Activated CD8-positive, alpha-beta T cell treated with anti-CD3 and anti-CD28 coated beads, Interleukin-2, amount 10 ng/mL, durations not matched to agents 7 days and 5 days (primary cell): ENCODE measurements at places on chromosomes 7 and 10. TPM values are rescaled to one million over a fixed set of nuclear protein-coding genes. Genes with fewer than 3 reads are reported as not detected.

DNA sequence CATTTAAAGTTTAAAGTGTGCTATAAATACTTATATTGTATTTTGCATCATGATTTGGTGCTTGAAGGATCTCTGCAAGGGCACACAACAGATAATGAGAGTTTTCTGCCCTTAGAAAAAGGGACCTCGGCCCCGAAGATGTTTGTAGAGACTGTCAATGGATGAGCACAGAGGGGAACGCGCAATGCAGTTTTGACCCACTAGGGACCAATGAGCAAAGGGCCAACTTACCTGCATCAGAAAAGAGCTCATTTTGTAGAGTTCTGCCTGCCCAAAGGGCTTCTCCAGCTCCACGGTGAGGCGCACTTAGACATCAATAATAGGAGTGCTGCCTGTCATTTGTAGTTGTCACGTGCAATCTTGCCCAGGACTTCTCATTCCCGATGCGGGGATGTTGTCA is 91.1 kb downstream of the BUB3 start:
- H3K4me1 ChIP-seq: peaks cover 31% of the 10 kb centered on the region
- H3K36me3 ChIP-seq: no peaks in the 10 kb centered on the region
- DNase-seq: no peak
- no peak overlapping the region for H3K4me3 ChIP-seq
- H3K27ac ChIP-seq: no peak overlapping the region

The GIMAP2 gene
- total RNA-seq: 79.0 TPM

DNA sequence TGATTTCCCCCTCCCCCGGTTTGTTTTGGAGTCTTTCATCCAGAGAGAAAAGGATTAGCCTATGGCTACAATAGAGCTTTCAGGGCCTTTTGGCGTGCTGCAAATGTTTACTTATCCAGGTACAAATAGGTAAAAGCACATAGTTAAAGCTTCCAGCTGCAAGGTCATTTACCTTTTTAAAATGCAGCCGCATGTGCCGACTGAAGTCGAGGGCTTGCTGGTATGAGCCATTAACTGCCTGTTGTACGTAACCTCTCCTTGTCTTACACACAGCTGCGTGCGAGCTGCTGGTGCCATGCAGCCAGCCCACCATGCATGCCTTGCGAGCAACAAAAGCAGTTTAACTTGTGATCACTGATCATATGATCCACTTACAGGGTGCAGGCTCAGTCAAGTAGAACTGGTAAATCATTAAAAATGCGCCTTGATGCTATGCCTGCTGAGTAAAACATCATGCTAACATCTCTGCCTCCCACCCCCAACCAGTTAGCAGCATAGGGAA is 866.4 kb downstream of the LRMDA start:
- H3K4me3 ChIP-seq: no peak overlapping the region
- H3K36me3 ChIP-seq: no peaks in the 10 kb centered on the region
- H3K4me1 ChIP-seq: no peaks in the 10 kb centered on the region
- no peak for DNase-seq

DNA sequence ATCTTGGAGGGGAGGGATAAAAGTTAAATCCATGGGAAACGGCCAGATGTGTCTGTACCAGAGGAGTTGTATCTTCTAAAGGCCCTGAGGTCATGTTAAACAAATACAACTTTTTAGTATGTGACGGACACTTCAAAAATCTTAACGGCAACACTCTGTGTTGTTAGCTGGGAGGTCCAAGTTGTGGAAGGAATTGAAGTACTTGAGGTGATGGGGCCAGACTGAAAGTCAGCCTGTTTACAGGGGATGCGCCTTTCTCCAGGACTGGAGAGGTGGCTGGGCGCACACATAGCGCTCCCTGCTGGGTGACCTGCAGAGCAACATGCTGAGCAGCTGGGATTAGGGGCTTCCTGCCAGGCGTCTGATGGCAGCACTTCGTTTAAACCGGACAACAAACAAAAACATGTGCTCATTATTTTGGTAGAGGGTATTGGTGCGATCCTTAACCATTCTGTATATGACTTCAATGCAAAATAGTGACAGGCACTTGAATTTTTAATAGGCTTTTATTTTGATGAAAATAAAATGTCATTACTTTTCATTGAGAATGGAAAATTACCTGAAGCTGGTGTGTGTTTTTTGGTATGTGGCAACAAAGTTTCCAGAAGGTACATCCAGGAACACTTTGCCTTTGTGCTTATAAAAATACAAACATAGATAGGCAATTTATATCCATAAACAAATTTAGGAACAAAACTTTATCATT is 198.2 kb downstream of the MLLT10 start:
- peak; percentile 60 for DNase-seq
- H3K4me3 ChIP-seq: no peak overlapping the region
- H3K27me3 ChIP-seq: no peaks in the 10 kb centered on the region
- H3K27ac ChIP-seq: no peak overlapping the region
- peaks cover 35% of the 10 kb centered on the region for H3K4me1 ChIP-seq

The TMEM229A gene
- not detected for total RNA-seq

DNA sequence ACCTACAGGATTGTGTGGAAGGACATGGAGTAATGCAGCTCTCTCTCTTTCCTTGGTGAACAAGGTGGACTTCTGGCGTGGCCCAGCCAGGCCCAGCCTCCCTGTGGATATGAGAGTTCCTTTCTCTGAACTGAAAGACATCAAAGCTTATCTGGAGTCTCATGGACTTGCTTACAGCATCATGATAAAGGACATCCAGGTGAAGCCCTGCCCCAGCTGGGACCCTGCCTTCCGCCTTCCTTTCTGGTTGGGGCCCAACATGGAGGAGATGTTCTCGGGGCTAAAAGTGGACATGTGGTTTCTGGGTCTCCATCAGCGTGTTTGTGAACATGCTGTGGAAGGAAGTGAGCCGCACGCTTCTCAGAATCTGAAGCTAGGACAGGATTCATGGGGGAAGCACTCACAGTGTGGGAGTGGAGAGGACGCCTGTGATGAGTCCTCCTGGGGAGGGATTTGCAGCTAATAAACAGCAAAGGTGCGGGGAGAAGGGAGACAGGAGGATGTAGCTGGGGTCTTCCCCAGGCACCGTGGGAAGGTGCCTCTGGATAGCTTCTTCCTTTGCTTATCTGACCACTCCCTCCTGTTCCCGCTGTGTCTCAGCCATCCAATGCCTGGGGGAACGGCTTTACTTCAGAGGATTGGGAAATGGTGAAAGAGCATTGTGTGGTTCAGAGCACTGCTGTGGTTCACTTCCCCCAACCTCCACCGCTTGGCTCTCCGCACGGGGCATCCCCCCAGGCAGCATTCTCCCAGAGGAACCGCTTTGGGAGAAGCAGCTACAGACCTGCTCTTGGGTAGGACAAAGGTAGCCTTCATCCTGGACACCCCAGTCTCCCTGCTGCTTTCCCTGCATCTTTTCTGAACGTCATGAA is 5.5 kb downstream of the CPA5 start:
- DNase-seq: no peak
- no peaks in the 10 kb centered on the region for H3K27me3 ChIP-seq
- H3K27ac ChIP-seq: no peak overlapping the region
- H3K36me3 ChIP-seq: no peaks in the 10 kb centered on the region

- peaks cover 5% of the 10 kb centered on the region for H3K4me1 ChIP-seq
- H3K36me3 ChIP-seq: no peaks in the 10 kb centered on the region
- H3K4me3 ChIP-seq: no peak overlapping the region
- peaks cover 34% of the 10 kb centered on the region for H3K27me3 ChIP-seq
- no peak overlapping the region for H3K27ac ChIP-seq
Observed at GRCh38 chr7:54764861-54765260, 5.8 kb upstream of the SEC61G start.

The PLEKHS1 gene
- total RNA-seq: not detected

GRCh38 chr7:24455813-24456525 is 117.3 kb upstream of the PALS2 start:
- H3K4me3 ChIP-seq: no peak overlapping the region
- no peaks in the 10 kb centered on the region for H3K4me1 ChIP-seq
- no peak for DNase-seq
- peaks cover 7% of the 10 kb centered on the region for H3K27me3 ChIP-seq

DNA sequence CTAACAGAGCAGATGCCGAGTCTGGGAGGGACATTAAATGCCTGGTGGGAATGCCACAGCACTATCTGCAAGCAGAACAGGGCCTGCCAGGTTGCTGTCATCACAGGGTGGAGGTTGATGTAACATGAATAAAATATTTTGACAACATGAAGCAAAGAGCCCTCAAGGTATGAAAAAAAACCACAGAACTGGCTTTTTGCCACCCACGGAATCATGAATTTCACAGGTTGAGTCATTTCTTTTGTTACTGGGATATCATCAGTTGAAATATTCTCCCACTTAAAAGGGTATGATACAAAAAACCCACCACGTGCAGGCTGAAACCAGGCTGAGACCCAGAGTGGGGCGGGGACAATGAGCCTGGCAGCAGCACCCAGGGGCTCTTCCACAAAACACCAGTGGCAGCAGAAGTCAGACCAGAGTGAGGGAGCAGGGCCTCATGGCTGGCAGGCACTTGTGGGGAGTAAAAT is 220.1 kb downstream of the TNS3 start:
- peak; percentile 21 for DNase-seq
- H3K27me3 ChIP-seq: no peaks in the 10 kb centered on the region

- H3K36me3 ChIP-seq: no peaks in the 10 kb centered on the region
- no peaks in the 10 kb centered on the region for H3K4me1 ChIP-seq
- no peaks in the 10 kb centered on the region for H3K27me3 ChIP-seq
- DNase-seq: no peak
Observed at GRCh38 chr7:66535414-66536329, 93.0 kb upstream of the KCTD7 start.

DNA sequence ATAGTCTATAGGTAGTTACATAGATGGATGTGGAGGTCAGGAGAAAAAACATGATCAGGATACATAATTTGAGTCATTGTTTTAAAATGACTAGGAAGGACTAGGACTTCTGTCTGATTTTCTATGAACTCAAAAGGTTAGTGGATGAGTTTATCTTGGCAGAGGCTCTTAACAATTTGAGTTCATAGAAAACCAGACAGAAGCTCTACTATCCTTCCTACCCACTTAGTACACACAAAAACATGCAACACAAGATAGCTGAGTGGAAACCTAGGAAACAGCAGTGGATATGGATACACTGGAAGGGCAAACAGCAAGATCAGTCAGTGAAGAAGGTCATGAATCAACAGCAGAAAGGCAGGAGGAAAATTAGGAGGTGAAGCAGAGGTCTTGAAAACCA is 84.6 kb downstream of the VPS50 start:
- no peak overlapping the region for H3K27ac ChIP-seq
- H3K36me3 ChIP-seq: peaks cover 6% of the 10 kb centered on the region
- no peak for DNase-seq

- no peaks in the 10 kb centered on the region for H3K36me3 ChIP-seq
- H3K27ac ChIP-seq: no peak overlapping the region
- no peaks in the 10 kb centered on the region for H3K27me3 ChIP-seq
- no peak for DNase-seq
Observed at GRCh38 chr10:121325490-121326231, 272.6 kb downstream of the FGFR2 start.

The BTBD16 gene
- not detected for total RNA-seq

The ADAM12 gene
- total RNA-seq: 0.60 TPM

DNA sequence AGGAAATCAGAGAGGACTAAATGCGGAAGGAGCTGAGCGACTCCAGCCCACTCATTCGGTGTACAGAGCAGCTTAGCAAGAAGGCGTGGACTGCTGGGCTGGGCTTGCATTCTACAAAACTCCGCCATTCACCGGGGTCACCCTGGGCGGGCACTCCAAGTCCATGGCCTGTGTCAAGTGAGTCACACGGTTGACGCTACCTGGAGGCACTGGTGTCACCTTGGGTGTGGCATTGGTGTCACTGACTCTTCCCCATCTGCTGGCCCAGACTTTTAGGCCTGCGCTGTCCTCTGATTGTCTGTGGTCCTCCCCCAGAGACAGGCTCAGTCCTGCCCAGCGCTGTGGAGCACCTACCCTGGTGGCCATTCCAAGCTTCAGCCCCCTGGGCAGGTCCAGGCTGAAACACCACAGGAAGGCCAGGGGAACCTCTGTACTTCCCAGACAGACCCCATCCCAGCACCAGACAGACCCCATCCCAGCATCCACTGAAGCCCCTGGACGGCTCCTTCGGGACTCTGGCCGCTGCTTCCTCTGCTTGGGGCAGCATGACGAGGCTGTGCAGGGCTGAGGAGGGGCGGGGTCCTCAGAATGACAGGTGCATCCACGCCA is 30.6 kb upstream of the CNPY1 start:
- no peaks in the 10 kb centered on the region for H3K36me3 ChIP-seq
- H3K4me1 ChIP-seq: peaks cover 2% of the 10 kb centered on the region
- no peak for DNase-seq
- H3K27me3 ChIP-seq: no peaks in the 10 kb centered on the region
